Nucleus accumbens (tissue), 56 donors: ENCODE measurements at places on chromosomes 5 and 9.
A peak's percentile ranks its signal among the peaks of the same experiment; 100 is the strongest.

- DNase-seq, result no peak
Measured at GRCh38 chr5:128641861-128642260, 103.8 kb upstream of the FBN2 start.

DNA sequence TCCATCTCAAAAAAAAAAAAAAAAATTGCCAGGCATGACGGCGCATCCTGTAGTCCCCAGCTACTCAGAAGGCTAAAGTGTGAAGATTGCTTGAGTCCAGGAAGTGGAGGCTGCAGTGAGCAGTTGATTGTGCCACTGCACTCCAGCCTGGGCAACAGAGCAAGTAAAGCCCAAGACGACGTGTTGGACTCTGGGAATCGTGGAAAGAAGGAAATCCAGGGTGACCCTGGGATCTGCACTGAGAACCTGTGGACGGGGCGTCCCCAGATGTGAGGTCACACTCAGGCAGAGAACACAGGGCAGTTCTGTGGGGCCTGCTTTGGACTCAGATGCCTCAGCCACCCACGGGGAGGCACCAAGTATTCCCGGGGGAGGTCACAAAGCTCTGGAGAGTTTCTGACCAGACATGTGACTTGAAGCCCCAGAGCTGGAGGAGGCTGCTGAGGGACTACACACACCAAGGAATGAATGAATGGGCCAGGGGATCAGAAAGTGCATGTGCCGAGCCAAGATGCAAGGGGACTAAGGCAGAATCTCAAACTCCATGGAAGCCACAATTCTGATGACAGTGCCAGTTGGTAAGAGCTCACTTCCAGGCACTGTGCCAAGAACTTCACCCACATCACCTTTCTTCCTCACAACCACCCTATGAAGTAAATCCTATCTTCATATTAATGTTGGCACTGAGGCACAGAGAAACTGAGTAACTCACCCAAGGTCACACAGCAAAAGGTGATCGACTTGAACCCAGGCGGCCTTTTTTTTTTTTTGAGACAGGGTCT, 12.9 kb downstream of the DYNC2I2 start:
- DNase-seq, result no peak

GRCh38 chr5:169161022-169161680, 139.8 kb downstream of the SLIT3 start:
- no peak for DNase-seq

- no peak for DNase-seq
Measured at GRCh38 chr9:79383096-79383495, 188.7 kb upstream of the TLE4 start.

GRCh38 chr9:100170556-100170955, 71.5 kb downstream of the INVS start:
- no peak for DNase-seq

DNA sequence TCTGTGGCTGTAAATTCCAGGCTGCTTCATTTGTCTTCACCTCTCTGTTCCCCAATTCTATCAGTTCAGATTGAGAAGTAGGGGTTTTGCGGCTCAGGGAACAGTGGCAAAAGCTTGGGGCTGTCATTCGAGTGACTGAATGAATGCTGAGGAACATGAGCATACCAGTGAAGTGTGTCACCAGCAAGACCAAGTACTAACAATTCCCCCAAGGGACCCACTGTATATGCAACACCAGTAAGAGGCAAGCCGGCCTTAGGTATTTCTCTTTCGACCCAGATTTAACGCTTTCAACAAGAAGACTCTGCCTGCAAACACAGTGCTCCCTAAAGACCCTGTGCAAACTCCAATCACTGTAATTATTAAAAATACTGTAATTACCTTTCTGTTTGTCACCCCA, 25.8 kb downstream of the KLHL3 start:
- no peak for DNase-seq

- no peak for DNase-seq
Measured at GRCh38 chr5:55927861-55928655, 66.7 kb downstream of the IL6ST start.

- DNase-seq, result no peak
Measured at GRCh38 chr5:42005561-42006153, 80.6 kb downstream of the FBXO4 start.

DNA sequence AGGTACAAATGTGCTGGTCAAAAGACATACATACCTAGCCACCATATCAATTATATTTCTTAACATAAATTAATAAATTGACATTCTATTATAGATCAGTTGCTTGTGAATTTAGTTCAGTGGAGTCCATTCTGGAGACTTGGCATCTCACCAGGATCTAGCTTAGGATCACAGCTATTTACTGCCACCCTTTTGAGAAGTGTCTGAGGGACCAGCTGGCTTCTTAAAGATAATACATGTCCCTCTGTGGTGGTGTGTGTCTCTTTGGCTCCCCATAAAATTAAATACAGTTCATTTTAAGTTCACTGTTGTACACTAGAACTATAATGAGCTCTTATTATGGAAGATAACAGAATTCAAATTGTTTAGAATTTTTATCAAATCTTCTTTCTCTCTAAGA, 290.7 kb downstream of the PRELID2 start:
- no peak for DNase-seq

GRCh38 chr5:108639366-108639765, 108.3 kb upstream of the FER start:
- no peak for DNase-seq

DNA sequence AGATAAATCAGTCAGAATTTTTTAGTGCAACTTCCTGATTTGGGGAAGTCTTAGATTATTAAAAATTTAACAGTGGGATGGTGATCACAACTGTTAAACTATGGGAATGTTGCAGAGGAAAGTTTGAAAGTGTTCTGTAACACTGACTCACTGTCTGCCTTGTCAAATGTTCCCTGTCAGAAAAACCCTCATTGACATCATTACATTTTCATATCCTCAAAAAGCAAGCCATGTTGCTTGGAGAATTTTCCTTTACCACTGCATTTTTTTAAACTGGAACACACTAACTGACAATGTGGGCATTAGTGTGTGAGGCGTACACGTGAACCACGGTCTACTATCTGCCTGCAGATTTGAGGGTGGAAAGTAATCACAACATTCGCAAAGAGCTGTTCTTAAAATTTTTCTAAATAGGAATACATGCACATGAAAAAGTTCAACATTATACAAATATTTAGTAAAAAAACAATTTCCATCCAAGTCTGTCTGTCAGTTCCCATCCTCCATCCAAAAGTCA, 28.6 kb upstream of the IL7R start:
- no peak for DNase-seq

- no peak for DNase-seq
Measured at GRCh38 chr5:68436686-68437520, 221.3 kb downstream of the PIK3R1 start.

- no peak for DNase-seq
Measured at GRCh38 chr5:132136906-132137305, 63.3 kb downstream of the CSF2 start.

DNA sequence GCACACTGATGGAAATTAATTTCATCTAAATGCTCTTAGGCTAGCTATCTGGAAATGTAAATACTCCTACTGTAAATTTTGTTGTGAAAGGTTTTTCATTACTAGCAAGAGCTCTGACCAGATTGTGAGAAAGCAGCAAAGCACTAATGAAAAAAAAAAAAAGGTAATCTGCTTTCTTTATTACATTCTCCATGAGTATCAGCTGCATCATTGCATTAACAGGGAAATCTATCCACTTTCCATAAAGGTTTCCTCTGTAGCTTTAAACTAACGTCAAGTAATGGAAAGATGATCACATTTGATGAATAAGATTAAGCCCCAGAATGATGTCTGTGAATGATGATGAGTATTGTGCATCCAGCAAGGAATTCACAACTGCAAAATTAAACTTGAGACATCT, 790.6 kb upstream of the TYRP1 start:
- no peak for DNase-seq

GRCh38 chr5:55327281-55327680, 19.5 kb downstream of the MTREX start:
- no peak for DNase-seq

DNA sequence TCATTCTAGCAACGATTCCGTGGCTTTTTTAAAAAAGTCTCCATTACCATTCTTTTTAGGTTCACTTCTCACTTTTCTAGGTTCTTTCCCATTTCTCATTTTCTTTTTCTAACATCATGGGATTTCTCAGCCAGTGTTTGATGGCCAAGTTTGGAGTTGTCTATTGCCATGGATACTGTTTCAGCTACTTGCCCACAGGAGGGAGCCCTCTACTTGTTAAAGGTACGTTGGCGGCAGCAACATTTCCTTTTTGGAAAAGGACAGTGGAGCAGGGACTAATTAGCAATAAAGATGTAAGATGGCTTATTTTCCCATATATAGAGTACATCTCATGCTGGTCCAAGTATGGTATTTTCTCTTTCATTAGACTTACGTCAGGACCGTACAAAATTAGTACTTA, 2257.5 kb upstream of the C9orf72 start:
- no peak for DNase-seq

DNA sequence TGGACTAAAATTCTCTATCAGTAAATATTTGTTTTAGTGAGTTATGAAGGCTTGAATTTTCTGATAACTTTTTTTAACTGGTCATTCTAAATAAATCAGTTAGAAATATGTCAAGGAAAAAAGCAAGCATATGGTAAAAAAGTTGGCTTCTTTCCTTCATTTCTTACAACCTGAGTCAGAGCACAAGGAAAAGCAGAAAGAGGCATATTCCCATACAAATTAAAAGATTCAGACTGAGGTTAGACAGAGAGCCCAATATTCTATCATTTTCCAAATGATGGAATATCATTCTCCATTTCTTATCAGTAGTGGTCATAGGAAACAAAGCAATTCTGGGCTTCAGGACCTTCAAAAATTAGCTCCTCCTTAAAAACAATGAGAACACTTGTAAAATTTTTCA, 732.1 kb downstream of the MAT2B start:
- DNase-seq, result no peak

- DNase-seq, result no peak
Measured at GRCh38 chr9:16320338-16320902, 550.0 kb downstream of the BNC2 start.

- DNase-seq, result no peak
Measured at GRCh38 chr9:88310310-88310980, 77.8 kb upstream of the SPIN1 start.

DNA sequence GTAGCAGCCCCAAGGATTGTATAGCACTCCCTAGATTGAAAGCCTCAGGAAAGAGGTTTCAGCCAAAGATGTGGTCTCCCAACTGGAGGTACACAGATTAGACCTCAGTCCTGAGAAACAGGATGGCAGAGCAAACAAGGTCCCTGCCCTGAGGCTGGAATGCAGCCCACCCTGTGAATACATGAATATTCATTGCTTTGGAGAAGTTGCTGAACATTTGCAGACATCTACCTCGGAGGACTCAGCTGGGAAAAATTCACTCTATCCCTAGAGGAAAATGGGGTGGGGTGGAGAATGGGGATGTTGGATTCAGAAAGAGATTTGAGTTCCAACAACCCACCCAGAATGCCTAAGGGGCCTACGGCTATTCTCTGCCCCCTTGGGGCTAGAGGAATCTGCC, 129.4 kb downstream of the SLIT3 start:
- no peak for DNase-seq

DNA sequence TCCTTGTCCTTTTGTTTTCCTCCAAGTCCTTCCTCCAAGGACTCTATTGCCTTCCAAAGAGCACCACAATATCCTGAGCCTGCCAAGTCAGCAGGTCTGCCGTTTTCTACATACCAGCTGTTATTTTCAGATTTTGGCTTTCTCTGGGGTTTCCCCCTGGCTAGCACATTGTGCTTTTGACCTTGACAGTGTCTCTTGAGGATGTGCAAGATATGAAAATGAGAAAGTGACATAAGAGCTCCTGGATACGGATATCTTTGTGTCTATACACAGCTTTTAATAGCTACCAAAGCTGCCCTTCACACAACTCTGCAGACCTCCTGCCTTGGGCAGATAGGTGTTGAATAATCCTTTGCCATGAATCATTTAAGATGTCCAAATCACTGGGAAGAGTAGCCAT, 67.0 kb downstream of the HAPLN1 start:
- no peak for DNase-seq

DNA sequence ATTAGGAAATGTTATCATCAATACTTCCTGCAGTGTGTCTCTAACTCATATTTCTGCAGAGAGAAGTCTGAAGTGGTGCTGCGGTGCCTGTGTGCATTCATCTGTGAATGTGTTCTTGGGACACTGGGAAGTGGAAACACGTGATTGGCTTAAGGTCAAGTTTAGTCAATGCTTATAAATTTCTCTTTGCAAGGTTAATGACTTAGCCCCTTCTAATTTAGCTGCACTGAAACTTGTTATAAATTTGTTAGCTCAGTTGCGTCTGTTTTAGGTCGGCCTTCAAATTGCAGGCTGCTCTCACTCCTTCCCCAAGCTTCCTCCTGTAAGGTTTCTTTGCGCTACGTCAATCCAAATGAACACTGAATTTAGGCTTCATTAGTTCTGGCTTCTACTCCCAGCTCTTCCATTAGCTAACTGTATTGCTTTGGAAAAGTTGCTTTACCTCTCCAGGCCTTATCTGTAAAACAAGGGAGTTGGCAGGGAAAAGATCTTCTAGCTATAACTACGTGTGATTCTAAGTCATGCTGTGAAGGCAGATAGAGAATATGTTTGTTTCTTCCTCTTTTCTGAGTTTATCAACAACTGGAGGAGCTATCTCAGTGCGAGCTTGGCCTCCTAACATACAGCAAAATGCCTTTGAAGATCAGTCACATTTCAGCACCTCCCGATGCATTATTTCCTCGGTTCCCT, 341.8 kb downstream of the NFIB start:
- no peak for DNase-seq

- no peak for DNase-seq
Measured at GRCh38 chr9:6902423-6902822, 144.7 kb downstream of the KDM4C start.

- peak; percentile 5 for DNase-seq
Measured at GRCh38 chr5:137660349-137660817, 75.5 kb downstream of the KLHL3 start.

GRCh38 chr5:64822320-64822719, 53.6 kb downstream of the CWC27 start:
- DNase-seq, result no peak

DNA sequence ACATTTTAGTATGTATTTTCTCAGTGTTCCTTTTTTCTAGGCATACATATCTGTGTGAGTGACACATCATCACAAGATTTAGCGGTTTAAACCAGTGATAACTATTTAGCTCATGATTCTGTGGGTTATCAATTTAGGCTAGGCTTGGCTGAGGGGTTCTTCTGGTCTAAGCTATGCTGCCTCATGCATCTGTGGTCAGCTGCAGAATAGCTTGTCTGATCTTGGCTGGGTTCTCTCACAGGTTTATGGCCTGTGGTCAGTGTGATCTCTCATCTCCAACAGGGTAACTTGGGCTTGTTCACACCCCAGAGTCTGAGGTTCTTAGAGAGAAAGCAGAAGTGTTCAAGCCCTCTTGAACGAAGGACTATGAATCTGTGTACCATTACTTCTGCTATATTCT, 363.3 kb downstream of the KDM4C start:
- DNase-seq, result no peak

DNA sequence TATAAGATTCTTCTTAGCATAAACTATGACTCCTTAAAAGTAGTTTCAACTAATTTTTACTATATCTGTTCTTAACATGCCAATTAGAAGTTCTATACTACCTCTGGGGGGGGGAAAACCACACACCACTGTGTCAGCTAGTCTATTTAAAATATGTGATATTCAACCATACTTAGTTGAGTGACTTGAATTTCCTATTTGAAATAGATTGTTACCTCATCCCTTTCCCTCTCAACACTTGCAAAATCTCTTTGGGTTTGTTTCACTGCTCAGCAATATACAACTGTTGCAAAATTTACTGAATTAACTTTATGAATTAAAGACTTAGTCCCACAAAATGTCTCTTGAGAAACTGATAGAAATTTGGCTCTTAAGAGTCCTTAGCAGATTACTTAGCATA, 151.1 kb upstream of the POU5F2 start:
- no peak for DNase-seq

GRCh38 chr5:3124410-3124809, 372.9 kb upstream of the IRX2 start:
- DNase-seq, result no peak
